ENCODE measurements at places on chromosomes 11 and 22.

DNA sequence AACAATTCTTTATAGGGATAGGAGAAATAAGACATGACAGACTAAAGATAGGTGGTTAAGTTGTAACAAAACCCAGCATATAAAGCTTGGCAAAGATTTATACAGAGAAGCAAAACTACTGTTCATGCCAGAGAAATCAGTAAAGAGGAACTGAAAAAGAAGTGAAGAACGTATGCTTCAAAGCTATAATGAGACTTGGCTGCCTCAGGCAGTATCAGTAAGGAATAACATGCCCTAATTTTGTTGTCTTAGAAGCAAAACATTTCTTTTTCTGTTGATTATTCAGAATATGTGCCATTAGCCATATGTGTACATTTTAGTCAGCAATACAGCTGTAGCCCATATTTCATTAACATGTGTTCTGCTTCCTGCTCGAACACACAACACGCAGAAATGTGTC lies 403.2 kb downstream of the NELL1 start:
- no peak for DNase-seq

DNA sequence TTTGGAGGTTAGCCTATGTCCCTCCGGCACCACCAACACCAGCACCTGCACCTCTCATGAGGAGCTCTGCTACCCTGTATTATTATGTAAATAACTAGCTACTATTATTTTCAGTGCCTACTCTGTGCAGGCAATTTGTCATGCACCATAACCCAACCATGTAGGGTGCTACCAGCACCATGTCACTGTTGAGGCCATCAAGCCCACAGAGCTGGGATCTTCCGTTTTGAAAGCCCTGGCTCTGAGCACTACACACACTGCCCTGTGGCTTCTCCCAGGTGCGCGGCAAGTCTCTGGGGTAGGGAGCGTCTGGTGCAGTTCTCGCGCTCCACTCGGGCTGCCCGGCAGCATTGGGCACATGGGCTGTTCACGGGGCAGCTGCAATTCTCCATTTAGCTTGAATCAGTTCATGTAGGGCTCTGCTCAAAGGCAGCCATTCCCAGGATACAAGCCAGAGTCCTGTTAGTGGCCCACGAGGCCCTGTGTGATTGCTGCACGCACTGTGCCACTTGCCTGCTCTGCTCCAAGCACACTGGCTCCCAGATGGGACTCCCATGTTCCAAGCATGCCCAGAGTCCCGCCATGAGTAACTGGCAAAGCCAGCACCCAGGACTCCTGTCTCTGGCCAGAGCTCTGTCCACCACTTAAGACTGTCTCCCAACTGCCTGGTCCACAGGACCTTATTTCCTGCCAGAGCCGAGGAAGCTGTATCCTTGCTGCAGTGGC lies 42.5 kb upstream of the CDON start:
- no peak for DNase-seq

DNA sequence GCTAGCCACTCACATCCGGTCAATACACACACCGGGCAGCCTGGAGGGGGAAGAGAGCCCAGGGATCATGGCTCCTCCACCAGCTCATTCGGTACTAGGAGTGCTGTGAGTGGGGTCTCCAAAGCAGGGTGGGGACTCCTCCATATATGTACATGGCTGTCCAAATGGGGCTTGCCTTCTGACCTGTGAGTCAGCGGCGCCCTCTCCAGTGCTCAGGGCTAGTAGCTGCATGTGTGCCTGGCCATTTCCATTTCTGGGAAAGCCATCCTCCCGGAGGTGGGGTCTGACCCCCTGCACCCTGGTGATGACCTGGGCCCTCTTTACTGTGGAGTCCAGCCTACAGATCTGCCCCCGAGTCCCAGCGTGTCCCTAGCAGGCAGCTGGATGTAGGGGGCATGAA lies 181.9 kb downstream of the CEP164 start:
- no peak for DNase-seq

GRCh38 chr11:63710476-63711217 lies 29.3 kb downstream of the RTN3 start:
- no peak for DNase-seq

DNA sequence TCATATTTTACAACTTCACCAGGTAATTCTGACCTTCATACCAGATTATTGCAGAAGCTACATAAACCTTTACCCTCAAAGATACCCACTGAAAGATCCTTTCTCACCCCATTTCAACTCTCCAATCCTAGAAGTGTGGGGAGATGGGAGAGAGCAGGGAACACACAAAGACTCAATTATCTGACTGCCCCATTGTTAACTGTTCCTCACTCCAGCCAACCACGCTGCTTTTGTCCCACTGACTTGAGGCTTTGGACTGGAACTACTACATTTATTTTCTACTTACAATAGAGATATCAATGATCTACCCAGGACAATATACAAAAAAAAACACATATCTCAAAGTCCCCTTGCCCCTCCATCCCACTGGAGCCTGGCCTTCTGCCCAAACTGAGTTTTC lies 44.7 kb upstream of the SLN start:
- no peak for DNase-seq

GRCh38 chr11:130486987-130487923 lies 38.8 kb downstream of the ADAMTS15 start:
- DNase-seq = no peak

- no peak for DNase-seq
Measured at GRCh38 chr11:32706985-32707741, 87.3 kb downstream of the CCDC73 start.

DNA sequence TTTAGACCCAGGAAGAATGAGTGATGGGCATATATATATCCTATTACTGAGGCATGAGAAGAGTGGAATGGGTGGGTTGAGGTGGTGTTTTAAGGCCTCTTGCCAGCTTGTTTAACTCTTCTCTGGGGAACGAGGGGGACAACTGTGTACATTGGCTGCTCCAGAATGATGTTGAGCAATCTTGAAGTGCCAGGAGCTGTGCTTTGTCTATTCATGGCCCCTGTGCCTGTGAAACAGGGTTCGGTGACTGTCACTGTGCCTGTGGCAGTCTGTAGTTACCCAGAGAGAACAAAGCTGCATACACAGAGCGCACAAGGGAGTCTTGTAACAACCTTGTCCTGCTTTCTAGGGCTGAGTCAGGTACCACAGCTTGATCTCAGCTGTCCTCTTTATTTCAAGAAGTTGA lies 11.7 kb downstream of the LIMK2 start:
- DNase-seq = no peak

DNA sequence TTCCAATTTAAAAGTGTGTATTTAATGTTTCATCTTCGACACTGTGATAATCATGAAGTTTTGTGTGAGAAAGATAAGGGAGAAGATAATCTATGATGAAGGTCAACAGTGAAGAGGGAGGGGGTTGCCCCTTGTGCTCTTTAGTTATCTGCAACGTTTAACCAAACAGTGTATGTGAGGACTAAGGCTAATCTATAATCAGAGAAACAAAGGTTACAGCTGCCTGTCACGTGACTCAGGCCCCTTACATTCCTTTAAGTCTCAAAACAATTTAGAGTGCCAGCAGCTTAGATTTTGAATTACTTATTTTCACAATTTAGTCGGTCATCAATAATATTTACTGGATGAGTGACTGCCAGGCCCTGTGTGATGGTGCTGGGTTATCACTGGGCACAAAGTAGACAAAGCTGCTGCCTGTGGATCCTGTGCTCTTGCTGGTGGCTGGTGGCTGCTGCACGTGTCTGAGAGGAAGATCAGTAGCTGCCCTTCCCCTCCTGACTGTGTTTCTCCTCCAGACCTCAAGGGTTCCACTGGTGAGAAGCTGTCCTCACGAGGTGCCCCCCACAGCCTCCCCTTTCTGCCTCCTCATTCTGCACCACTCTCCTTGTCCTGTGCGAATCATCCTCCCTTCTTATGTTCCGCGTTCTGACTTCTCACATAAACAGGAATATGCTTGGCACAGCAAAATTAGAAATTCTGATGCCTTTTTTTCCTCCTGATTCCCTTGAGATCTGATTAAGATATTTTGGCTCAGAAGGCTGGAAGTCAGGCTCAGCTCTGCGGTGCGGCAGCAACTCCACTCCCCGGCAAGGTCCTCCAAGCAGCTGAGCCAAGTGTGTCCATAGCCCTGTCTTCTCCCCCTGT lies 331.1 kb upstream of the B3GAT1 start:
- no peak for DNase-seq

DNA sequence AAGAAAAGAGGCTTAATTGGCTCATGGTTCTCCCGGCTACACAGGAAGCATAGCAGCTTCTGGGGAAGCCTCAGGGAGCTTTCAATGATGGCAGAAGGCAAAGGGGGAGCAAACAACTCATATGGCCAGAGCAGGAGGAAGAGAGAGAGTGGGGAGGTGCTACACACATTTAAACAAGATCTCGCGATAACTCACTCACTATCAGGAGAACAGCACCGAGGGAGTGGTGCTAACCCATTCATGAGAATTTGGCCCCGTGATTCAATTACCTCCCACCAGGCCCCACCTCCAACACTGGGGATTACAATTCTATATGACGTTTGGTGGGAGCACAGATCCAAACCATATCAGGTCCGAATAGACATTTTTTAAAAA lies 41.7 kb upstream of the APLNR start:
- no peak for DNase-seq

DNA sequence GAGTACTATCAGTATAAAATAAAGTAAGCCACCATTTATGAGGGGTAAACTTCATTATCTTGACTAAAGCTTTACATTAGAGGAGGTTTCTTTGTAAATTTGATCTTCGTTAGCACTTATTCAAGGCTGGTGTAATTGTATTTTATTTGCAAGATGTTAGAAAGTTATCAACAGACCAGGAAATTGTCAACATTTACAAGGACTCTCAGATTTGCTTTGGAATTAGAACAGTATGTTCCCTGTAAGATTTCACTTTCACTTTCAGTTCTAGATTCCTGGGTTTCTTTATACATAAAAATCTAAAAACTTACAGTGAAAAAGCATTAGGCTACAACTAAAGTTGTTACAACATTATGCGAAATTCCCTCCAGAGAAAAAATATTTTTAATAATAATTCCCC lies 4.6 kb upstream of the BIRC3 start:
- DNase-seq = no peak

- DNase-seq = no peak
Measured at GRCh38 chr11:128865490-128865889, 1.6 kb downstream of the KCNJ1 start.

GRCh38 chr11:16606784-16607674 lies 131.4 kb upstream of the C11orf58 start:
- DNase-seq = no peak

Measured in stimulated activated CD4-positive, alpha-beta T cell treated with anti-CD3 and anti-CD28 coated beads, Interleukin-12 subunit alpha, Interleukin-12 subunit beta, amount 100 ng/mL, for 48 hours (primary cell).